MG63 (cell line): ENCODE measurements at places on chromosomes 2 and 18. TPM values are rescaled to one million over a fixed set of nuclear protein-coding genes. Genes with fewer than 3 reads are reported as not detected.

SERPINB10 gene
- not detected in 2 replicates for total RNA-seq

DSC3 gene
- not detected in 2 replicates for total RNA-seq

TTC39C gene
- 4.2 and 4.3 TPM in 2 replicates for total RNA-seq

PTRHD1 gene
- 28.6 and 32.1 TPM in 2 replicates for total RNA-seq

SCYGR4 gene
- total RNA-seq, result not detected in 2 replicates

CPLX4 gene
- not detected in 2 replicates for total RNA-seq
